Smooth muscle cell of the pulmonary artery (primary cell): ENCODE measurements at places on chromosomes 11 and 22. TPM values are rescaled to one million over a fixed set of nuclear protein-coding genes. Genes with fewer than 3 reads are reported as not detected.

UFD1 gene
- 41.2 and 47.8 TPM in 2 replicates for total RNA-seq

LMO1 gene
- total RNA-seq = not detected in 2 replicates

EHF gene
- 0.20 and 0.33 TPM in 2 replicates for total RNA-seq

PPME1 gene
- 48.0 and 49.3 TPM in 2 replicates for total RNA-seq

NLRP10 gene
- total RNA-seq = 3.5 and 6.7 TPM in 2 replicates
